ENCODE measurements at places on chromosomes 2 and 18.

DNA sequence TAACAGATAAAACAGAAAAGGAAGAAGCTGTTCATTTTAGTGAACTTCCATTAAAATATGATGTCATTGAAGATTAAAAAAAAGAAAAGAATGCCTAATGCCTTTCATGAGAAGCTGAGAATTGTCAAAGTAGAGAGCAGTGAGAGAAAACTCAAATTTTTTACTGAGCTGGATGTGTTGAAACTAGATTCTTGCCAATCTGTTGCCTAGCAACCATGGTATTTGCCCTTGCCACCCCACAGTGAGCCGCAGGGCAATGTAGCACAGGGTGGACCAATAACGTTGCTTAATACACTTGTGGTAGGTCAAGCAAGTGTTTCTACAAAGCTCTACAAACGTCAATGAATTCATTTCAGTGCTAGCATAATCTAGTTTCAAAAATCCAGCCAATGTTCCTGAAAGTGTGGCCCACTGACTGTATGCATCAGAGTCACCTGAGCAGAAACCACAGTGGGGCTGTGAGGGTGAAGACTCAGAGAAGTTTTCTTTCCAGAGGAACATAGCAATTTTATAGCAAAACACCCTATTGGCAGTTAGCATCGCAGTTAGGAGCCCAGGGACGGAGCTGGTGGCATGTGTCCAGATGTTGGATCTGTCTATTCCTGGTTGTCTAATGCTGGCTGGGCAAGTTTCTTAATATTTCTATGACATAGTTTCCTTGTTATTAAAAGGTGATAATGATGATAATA is 132.2 kb downstream of the DOCK10 start:
- DNase-seq = no peak

GRCh38 chr2:53785366-53785765 is 1.4 kb downstream of the ASB3 start:
- no peak for DNase-seq

- no peak for DNase-seq
Observed at GRCh38 chr18:6330786-6331185, 83.9 kb downstream of the L3MBTL4 start.

GRCh38 chr2:54609647-54610046 is 113.8 kb upstream of the EML6 start:
- no peak for DNase-seq
